ENCODE measurements at places on chromosomes 1 and 21.

DNA sequence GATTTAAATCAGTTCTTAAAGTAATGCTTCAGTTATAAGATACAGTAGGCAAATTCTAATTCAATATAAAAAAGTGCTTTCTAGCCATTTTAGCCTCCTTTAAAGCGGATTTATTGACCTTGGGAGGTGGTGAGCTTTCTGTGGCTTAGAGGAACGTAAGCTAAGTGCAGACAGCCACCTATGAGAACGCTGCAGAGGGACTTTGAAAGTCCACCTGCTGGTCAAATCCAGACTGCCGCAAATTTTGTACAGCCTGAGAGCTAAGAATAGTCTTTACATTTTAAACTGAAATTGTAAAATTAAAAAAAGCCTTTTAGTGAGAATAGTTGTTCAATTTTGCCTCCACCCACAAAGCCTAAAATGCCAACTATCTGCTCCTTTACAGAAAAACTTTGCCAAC, 67.0 kb upstream of the SSX2IP start:
- DNase-seq, result no peak

GRCh38 chr1:31548907-31549808, 27.2 kb upstream of the TINAGL1 start:
- DNase-seq, result peak; percentile 79

DNA sequence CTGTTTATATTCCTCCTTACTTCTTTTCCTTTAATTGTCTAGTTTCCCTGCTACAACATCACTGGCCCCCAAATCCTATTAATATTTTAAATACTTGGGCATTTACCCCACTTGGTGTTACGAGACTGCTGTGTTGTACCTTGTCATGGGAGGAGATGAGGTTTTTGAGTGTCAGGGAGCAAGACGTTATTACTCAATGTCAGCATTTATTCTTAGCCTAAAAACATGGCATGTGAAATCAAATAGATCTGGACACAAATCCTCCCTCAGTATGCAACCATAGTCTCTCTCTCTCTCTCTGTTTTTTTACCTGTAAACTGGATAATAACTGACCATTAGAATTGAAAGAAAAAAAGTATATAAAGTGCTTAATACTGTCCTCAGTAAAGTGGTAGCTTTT, 4.6 kb downstream of the LRRC8B start:
- DNase-seq, result no peak

- DNase-seq, result no peak
Observed at GRCh38 chr1:77316966-77317365, 35.1 kb downstream of the AK5 start.

DNA sequence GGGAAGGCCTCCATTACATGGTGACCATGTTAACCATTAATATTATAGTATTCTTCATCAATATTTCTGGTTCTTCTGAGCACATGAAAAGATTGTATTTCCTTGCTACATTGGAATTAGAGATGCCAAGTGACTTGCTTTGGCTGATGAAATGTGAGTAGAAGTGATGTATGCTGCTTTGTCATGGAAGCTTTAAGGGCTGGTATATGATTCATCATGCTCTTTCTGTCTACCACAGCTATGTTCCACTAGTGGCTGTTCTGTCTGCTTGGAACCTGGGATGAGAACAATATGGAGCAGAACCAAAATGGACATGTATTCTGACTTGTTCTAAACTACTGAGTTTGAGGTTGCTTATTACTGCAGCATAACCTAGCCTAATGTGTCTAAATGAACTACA, 163.3 kb downstream of the TM2D1 start:
- no peak for DNase-seq

GRCh38 chr1:30476911-30477459, 246.4 kb downstream of the MATN1 start:
- DNase-seq, result no peak

DNA sequence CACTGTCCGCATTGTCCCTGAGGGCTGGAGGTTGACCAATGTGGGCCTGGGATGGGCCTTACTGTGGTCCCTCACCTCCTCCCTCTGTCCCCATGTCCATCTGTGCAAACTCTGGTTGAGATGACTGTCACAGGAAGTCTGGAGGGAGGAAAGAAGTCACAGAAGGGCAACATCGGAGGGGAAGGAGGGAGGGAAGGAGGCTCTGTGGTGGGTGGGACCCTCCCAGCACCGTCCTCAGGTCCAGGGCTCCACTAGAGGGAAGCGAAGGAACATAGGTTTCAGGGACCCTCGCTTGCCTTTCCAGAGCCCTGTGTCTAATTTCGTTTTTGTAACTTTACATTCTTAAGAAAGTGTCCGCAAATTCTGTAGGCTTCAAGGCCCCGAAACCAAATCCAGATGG, 111.3 kb upstream of the SLC44A3 start:
- no peak for DNase-seq

Measured in stimulated activated naive CD4-positive, alpha-beta T cell (primary cell).